ENCODE measurements at places on chromosomes 16 and 17.

- no peak for DNase-seq
Observed at GRCh38 chr17:17019430-17019762, 22.9 kb upstream of the MPRIP start.

DNA sequence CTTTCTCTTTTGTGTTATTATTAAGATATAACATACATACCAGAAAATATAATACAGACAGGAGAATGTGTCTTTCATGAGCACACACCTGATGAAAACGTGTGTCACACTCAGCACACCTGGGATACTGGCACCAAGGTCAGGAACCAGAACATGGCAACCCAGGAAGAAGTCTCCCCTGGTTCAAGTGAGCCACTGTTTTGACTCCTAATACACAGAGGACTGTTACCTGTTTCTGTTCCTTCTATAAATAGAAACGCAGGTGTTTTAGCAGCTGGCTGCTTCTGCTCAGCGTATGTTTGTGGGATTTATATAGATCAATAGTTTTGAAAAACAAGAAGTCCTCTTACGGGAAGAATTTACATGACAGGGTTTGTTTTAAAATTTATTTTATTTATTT is 3.5 kb downstream of the SEC14L1 start:
- DNase-seq: no peak

- DNase-seq: no peak
Observed at GRCh38 chr17:77828749-77829539, 129.6 kb upstream of the TNRC6C start.

- DNase-seq: no peak
Observed at GRCh38 chr17:1486802-1487695, 5.4 kb downstream of the MYO1C start.

DNA sequence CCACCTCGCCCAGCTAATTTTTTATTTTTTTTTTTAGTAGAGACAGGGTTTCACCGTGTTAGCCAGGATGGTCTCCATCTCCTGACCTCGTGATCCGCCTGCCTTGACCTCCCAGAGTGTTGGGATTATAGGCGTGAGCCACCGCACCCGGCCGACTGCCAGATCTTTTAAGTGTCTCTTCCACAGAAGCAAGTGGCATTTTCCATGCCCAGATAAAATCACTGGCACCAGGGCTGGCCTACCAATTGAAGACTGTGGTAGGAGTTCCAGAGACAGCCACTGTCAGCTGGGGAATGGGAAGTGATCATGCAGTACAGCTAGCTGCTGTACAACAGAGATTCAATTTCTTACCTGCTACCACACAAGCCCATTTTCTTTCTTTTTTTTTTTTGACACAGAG is 17.9 kb downstream of the CNP start:
- DNase-seq: no peak

GRCh38 chr16:83705856-83706255 is 101.9 kb upstream of the HSBP1 start:
- DNase-seq: no peak

GRCh38 chr16:2035431-2036199 is 8.9 kb downstream of the NHERF2 start:
- no peak for DNase-seq

- no peak for DNase-seq
Observed at GRCh38 chr17:17093764-17094163, 51.5 kb downstream of the MPRIP start.

- DNase-seq: no peak
Observed at GRCh38 chr16:79845033-79845733, 244.6 kb upstream of the MAF start.

- DNase-seq: no peak
Observed at GRCh38 chr17:50917418-50917743, 51.2 kb upstream of the TOB1 start.

- DNase-seq: no peak
Observed at GRCh38 chr16:14437426-14437825, 192.6 kb downstream of the PARN start.

DNA sequence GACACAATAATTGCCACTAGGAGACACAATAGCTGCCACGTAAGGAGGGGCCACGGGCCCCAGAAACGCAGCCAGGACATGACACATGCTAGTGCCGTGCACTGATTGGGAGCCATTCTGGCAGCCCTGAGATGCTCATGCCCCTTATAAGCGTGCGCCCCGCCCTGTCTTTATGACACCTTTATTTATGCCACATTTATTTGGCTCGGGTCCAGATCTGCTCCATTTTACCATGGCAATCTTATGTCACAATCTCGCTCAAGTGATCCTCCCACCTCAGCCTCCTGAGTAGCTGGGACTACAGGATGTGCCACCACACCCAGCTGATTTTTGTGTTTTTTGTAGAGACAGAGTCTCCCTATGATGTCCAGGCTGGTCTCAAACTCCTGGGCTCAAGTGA is 43.8 kb upstream of the NF1 start:
- DNase-seq: no peak
